ENCODE measurements at places on chromosomes 1 and 21. TPM values are rescaled to one million over a fixed set of nuclear protein-coding genes. Genes with fewer than 3 reads are reported as not detected.

DNA sequence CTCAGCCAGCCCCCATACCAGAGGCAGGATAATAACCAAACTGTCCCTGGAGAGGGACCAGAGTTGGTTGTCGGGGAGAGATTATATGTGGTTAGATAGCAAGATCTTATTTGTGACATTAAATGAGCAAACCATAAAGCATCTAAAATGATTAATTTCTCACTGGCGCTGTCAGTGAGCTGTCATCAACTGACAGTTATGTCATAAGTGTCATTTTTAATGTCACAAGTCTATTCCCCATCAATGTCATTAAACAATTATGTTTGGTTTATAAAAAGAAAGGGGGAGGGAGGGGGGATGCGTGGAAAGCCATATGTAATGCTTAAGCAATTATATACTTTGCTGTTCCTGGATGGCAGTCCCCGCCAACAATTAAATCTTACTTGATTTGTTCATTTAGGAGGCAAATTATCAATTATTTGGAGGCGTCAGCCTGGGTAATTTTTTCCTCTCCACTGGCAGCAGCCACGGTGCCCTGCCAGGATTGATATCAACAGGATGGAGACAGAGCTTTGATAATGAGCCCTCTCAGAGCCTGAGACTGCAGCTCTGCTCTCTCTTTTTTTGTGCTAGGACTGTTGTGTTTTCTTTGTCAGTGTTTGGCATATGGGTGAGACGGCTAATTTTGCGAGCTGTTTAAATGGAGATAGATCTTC, 333.6 kb upstream of the CAMK1G start:
- H3K36me3 ChIP-seq, result no peaks in the 10 kb centered on the region
- no peaks in the 10 kb centered on the region for H3K4me1 ChIP-seq
- no peaks in the 10 kb centered on the region for H3K27me3 ChIP-seq

DNA sequence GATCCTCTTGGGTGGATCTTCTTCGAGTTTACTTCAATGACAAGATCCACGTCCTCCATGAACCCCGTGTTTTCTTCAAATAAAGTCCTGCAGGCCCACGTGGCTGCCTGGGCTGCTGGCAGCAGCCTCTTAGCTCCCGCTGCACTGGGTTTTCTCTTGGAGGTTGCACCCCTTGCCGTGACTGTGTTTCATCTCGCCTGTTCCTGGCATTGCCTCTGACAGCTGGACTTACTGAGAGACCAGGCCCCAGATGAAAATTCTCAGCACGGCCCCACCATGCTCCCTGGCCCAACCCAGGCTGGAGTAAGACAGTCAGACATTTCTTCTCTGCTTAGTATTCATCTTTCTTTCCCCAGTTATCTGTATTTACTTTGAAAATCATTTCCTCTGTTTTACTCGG, 274.8 kb upstream of the RUNX1 start:
- H3K36me3 ChIP-seq, result no peaks in the 10 kb centered on the region
- H3K27me3 ChIP-seq, result no peaks in the 10 kb centered on the region
- H3K4me3 ChIP-seq, result no peak overlapping the region

- no peaks in the 10 kb centered on the region for H3K27me3 ChIP-seq
- H3K4me3 ChIP-seq, result no peak overlapping the region
These were observed 2.1 kb downstream of the BCAR3 start for GRCh38 chr1:93679546-93679945.

GRCh38 chr1:93581917-93582850, 99.5 kb downstream of the BCAR3 start:
- no peaks in the 10 kb centered on the region for H3K27me3 ChIP-seq
- H3K4me1 ChIP-seq, result no peaks in the 10 kb centered on the region
- no peak overlapping the region for H3K27ac ChIP-seq
- H3K4me3 ChIP-seq, result no peak overlapping the region
- no peak for DNase-seq
- H3K36me3 ChIP-seq, result no peaks in the 10 kb centered on the region

Gene FAM177B
- 0.40 TPM for total RNA-seq

- no peak overlapping the region for H3K4me3 ChIP-seq
- no peaks in the 10 kb centered on the region for H3K36me3 ChIP-seq
- no peaks in the 10 kb centered on the region for H3K27me3 ChIP-seq
These were observed 183.5 kb downstream of the ZZZ3 start for GRCh38 chr1:77498918-77499317.
